ENCODE measurements at places on chromosomes 7 and 10.

DNA sequence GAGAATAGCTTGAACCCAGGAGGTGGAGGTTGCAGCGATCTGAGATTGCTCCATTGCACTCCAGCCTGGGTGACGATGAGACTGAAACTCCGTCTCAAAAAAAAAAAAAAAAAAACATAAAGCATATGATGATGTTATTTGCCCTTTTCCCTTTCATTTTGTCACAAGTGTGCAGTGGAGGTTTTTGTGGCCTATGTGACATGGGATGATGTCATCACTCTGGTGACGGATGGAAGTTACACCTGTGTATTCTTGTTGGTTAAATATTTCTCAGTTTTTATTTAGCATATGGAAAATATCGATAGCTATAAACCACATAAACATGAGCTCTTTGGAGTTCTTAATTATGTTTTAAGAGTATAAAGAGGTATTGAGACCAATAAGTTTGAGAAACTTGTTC is 71.8 kb upstream of the EMX2 start:
- DNase-seq, result no peak

DNA sequence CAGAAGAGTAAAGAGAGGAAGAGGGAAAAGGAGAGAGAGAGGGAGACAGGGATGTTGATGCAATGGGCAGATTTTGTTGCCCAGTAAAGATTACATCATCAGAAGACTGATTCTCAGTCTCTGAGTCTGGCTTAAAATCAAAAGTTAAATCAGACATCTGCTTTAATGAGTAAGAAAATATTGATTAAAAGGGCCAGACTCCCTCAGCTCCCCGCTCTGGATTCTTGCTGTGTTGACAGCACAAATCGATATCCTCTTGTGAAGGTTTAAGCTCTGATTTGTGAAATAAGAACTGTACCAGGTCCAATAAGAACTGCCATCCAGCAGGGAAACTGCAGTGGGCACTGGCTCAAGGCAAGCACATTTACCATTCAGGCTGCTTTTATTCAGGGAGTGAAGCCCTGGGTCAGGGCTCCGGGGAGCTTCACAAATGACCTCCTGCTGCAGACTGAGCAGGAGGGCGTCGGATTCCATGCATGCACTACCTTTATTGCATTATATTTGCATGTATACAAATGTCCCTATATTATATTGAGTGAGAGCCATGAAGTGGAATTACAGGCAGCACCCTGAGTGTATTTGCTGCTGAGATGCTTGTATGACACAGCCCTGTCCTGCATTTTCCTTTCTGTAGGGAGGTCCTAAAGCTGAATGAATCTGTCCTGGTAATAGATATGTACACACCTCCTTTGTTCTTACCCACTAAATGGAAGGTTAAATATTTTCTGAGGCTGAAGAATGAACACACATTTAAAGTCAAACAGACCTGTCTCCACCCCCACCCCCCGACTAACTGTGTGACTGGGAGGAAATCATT is 401.5 kb downstream of the REEP3 start:
- DNase-seq, result no peak

- DNase-seq, result no peak
Measured at GRCh38 chr7:99667179-99667578, 12.6 kb downstream of the CYP3A5 start.

GRCh38 chr10:110093722-110094121 is 85.9 kb downstream of the ADD3 start:
- DNase-seq, result no peak

GRCh38 chr7:127738859-127739258 is 86.9 kb downstream of the SND1 start:
- DNase-seq, result no peak

GRCh38 chr10:87712913-87713616 is 53.4 kb downstream of the PAPSS2 start:
- no peak for DNase-seq

DNA sequence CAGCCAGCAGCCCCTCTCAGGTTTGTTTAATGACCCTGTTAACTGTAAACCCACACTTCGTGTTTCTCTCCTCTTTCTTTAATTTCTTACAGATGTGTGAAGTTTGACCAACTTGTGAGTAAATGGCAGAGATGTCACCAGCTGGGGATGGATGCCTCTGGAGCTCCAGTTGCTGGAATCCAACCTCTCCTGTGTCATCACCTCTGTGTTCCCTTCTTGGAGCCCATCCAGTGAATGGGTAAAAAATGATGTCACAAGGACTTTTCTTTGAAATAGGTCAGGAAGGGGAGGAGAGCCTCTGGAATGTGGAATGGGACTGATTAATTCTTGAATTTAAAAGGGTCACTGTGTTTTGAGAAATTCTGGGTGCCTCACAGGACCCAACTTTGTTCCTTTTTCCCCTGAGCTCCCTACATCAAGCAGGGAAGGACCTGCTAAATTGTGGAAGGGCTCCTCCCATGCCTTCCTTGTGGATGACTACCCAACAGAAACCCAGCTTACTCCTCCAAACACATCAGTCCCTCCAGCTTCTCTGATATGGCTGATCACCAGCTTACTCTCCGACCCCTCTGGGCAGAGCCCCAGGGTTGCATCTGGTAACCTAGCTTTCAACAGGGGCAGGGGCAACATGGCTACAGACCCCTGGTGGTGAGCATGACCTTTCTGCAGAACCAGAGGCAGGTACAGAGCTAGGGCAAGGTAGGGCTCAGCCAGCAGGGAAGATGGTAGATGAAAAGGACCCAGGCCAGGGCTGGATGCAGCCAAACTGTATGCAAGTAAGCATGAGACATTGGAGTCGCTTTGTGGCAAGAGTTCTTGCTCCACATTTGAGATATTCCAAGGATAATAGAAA is 67.5 kb downstream of the STRA8 start:
- no peak for DNase-seq

- DNase-seq, result no peak
Measured at GRCh38 chr10:132634241-132634946, 96.8 kb downstream of the INPP5A start.

- DNase-seq, result no peak
Measured at GRCh38 chr7:40244226-40244625, 109.4 kb downstream of the SUGCT start.

- no peak for DNase-seq
Measured at GRCh38 chr7:135232720-135233119, 918 bp upstream of the STRA8 start.

DNA sequence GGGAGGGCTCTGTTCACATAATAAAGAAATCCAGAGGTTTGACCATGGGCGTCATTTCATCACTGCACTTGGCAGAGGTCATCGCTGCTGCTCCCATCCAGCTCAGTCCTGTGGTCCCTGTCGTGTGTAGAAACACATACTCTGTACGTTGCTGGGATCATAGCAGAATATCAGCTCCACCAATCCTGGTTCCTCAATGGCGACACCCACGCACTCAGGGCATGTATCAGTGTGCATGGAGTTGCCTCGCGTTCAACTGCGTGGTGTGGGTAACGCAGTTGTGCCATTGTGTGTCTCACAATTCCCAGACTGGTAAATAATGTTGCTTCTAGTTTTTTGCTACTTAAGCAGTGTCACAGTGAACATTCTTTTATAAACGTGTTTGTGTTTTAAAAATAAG is 111.1 kb downstream of the LHPP start:
- DNase-seq, result no peak

DNA sequence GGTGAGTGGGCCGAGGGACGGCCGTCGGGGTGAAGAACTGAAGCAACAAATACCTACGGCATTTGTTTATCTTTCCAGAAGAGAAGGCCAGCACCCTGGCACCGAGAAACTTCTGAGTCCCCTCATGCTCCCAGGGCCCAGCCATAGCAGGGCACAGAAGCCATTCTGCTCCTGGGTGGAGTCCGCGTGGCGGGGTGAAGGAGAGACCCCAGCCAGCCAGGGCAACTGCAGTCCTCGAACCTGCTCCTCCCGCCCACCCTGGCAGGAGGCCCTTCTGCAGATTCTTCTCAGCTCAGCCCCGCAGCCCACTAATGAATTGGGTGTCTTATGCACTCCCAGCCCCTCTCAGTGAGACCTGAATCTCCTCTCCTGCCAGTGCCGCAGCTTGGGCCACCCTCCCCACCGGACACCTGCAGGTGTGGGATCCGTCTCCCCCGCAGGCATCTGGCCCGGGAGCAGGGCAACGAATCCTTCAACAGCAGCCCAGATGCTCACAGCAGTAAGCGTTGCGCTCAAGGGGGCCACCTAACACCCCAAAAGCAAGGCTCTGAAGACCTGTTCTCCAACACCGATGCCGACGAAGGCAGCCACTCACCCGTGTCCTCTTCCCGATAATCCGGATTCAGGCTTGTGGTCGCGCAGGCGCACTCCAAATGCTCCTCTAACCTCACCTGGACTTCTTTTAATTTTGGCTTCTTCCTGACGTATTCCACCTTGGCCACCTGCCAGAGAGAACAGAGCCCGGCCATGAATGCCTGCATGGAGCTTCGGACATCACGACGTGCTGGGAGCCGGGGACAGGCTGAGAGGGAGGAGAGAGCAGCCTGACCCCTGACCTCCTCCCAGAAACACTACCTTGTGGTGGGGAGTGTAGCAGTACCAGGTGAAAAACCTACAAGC is 18.9 kb downstream of the PDGFA start:
- DNase-seq, result no peak

- DNase-seq, result no peak
Measured at GRCh38 chr7:76254781-76255180, 47.7 kb upstream of the HSPB1 start.

GRCh38 chr10:77192402-77192801 is 445.2 kb downstream of the KCNMA1 start:
- DNase-seq, result no peak

DNA sequence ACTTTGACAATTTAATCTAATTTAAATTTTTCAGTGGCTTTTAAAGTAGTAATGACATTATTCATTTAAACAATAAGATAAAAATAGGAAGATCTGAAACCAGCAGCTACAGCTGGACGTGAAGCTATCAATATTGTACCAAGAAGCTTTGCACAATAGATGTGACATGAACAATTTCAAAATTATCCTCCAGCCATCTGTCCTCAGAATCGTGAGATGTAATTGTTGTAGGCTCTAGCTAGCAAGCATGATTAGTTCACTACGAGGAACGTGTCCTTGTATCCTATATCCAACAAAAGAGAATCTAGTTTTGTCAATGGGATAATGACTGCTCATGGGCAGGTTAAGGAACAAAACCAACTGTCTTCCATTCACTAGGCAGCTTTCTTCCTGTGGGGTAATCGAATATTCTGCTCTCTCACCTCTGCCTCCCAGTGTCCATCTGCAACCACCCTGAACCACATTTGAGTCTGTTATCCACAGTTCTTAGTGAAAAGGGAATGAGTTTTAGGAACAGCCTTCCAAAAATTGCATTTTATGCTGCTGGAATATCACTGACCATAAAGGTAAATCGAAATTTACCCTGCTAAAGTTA is 247.3 kb downstream of the PARD3 start:
- DNase-seq, result no peak

DNA sequence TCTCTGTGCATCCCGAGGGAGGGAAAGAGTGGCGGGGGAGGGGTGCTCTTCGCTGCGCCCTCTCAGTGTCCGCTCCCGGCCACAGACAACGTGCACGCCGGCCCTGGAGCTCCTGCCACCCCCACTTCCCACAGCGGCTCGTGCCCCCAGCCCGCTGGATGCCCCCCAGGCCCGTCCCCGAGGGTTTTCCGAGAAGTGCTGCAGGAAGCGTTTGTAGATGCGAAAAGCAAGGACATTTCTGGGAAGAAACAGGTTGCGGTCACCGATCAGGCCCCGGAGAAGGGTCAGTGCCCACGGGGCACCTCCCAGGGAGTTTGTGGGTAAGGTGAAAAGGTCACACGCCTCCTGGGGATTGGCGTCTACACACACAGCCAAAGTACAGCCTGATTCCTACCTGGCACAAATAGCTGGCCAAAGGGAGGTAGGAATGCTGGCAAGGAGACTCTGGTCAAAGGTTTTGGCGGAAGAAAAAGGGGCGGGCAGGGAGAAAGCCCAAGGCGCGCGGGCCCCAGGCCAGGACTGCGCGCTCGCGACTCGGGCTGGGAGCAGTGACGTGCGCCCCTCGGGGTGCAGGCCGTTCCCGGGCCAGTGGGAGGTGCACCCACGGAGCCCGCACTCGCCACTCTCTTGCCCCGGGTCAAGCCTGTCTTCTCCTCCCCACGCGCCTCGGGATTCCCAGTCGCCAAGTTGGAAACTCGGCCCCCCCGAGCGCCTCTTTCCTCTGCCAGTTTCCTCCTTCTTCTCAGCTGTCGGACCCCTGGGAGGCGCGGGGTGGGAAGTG is 1.5 kb upstream of the NRP1 start:
- peak; percentile 16 for DNase-seq

- no peak for DNase-seq
Measured at GRCh38 chr10:20065814-20066213, 249.6 kb downstream of the PLXDC2 start.

GRCh38 chr7:48251766-48252165 is 80.5 kb downstream of the ABCA13 start:
- no peak for DNase-seq
